ENCODE measurements at places on chromosomes 7 and 10. TPM values are rescaled to one million over a fixed set of nuclear protein-coding genes. Genes with fewer than 3 reads are reported as not detected.

The PLPP4 gene
- total RNA-seq, result 0.14 TPM

The ADAM22 gene
- 0.14 TPM for total RNA-seq

The JCAD gene
- total RNA-seq, result 7.9 TPM

The PRPS1L1 gene
- total RNA-seq, result not detected

The PAPOLB gene
- not detected for total RNA-seq

The TMEM209 gene
- 18.3 TPM for total RNA-seq

The OR2A1 gene
- not detected for total RNA-seq

The BHLHA15 gene
- 0.63 TPM for total RNA-seq

The WEE2 gene
- not detected for total RNA-seq

The TMEM72 gene
- not detected for total RNA-seq

The TPST1 gene
- 9.4 TPM for total RNA-seq

The PPP1R3C gene
- 14.2 TPM for total RNA-seq

Measured in A549 treated with CpdA at 1 μM for 4 hours (cell line).